OCI-LY7 (cell line): ENCODE measurements at places on chromosomes 6 and 20. TPM values are rescaled to one million over a fixed set of nuclear protein-coding genes. Genes with fewer than 3 reads are reported as not detected.

- no peak for DNase-seq
Measured at GRCh38 chr20:63094767-63095499, 88.2 kb upstream of the BHLHE23 start.

DNA sequence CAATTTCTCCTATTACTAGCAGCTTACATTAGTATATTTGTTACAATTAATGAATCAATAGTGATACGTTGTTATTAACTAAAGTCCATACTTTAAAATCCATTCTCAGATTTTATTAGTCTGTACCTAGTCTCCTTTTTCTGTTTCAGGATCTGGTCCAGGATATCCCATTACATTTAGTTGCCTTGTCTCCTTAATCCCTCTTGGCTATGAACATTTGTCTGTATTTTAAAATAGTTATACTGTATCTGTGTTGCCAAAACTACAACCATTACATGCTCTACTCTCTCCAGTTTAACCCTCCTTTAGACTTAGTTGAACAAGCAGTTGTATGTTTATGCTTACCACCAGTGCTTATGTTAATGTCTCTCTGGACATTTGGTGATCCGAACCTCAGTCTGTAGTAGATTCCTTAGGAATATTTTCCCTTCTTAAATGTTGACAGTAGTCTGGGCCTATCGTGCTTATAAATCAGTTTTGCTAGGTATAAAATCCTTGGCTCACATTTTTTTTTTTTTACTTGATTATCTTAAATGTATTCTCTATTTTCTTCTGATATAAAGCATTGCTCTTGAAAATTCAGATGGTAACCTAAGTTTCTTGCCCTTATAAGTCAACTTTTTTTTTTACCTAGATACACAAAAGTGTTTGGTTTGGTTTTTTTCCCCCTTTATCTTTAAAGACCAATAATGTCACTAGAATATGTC lies 12.2 kb downstream of the ALDH5A1 start:
- DNase-seq = no peak

Gene OR5V1
- total RNA-seq = not detected in 2 replicates

Gene GATA5
- total RNA-seq = not detected in 2 replicates

Gene HSP90AB1
- total RNA-seq = 1,055 and 1,282 TPM in 2 replicates

Gene HS3ST5
- not detected in 2 replicates for total RNA-seq
